ENCODE measurements at places on chromosomes 2 and 18.

DNA sequence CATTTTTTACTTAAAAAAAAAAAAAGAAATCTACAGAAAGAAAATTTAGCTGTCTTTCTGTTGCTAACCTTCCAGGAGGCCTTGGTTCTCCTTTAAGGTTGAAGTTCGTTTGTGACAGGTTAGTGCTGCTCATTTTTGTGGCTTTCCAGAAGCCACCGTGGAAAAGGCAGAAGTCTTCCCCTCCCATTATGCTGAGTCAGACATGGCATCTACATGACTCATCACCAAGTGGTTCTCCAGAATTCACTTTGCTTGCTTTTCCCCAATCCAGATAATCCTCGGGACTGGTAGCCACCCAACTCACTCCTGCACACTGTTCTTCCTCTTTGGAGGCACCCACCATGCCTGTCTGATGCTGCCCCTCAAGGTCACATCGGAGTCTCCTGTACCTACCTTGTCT lies 228.7 kb downstream of the PIK3C3 start:
- no peak for DNase-seq

DNA sequence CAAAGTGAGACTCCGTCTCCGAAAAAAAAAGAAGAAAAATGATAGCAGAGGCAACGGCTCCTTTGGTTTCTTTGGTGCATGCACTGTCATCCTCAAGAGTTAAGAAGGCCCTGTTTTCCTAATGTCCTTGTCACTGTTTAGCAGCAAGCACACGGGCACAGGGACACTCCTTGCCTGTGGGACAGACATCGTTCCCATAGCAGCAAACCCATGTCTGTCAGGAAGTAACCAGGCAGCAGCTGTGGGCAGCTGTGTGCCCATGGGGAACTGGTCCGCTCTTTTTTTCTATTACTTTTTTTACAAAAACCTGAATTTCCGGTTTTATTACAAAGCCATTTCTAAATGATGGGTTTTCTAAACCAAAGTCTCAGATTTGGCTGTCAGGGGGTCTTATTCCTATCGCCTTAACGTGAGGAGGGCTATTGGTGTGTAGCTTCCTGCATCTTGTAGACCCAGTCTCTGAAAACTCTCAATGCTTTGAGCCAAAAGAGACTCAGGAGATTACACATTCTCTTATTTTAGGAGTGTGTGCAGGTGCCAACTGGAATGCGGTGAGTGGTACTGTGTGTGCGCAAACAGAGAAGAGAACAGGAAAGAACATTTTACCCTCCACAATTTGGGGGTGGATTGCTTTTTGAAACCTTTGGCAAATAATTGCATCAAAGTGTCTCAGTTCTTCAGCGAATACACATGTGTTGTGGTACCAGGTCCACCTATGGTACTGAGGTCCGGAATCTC lies 109.6 kb downstream of the COLEC12 start:
- no peak for DNase-seq

GRCh38 chr18:47882641-47883040 lies 47.8 kb downstream of the SMAD2 start:
- DNase-seq: no peak

DNA sequence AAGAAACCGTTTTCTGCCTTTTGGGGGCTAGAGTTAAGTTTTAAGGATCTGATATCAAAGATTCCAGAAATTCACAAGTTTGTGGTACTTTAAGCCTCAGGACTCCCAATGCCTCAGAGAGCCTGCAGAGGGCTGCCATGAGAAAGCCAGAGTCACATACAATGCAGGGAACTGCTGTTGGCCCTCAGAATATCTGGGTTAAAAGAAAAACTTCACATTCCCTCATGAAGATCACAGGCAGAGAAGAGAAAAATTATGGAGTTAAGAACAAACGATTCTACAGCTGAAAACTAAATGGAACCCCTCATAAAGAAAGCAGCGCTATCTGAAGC lies 39.5 kb downstream of the HDAC4 start:
- DNase-seq: no peak

DNA sequence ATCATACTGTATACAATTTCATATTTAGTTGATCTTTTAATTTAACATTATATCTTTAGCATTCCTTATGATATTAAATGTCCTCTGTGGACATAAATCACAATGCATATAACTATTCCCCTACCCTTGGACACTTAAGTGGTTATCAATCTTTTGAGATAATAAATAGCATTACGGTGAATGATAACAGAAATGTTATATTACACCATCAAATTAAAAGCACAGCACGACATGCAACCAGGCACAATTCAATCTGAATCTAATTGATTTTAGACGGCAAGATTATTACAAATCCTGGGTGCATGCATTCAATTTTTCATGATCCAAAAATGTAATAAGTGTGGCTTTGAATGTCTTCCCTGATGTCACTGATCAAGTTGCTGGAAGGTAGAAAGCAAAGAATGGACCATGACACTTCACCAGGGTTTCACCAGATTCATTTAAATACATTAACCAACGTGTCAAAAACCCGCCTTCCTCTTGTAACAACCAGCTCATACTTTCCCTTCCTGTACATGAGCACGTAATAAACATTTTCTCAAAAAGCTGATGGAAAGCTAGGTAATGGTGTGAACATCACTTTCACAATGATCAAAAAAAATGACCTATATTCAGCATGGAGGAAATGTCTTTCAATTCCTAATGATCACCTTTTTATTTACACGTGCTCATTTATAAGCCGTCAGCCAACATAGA lies 513.7 kb upstream of the ID2 start:
- DNase-seq: no peak

- DNase-seq: no peak
These were observed 25.7 kb upstream of the CRIM1 start for GRCh38 chr2:36329746-36330472.

DNA sequence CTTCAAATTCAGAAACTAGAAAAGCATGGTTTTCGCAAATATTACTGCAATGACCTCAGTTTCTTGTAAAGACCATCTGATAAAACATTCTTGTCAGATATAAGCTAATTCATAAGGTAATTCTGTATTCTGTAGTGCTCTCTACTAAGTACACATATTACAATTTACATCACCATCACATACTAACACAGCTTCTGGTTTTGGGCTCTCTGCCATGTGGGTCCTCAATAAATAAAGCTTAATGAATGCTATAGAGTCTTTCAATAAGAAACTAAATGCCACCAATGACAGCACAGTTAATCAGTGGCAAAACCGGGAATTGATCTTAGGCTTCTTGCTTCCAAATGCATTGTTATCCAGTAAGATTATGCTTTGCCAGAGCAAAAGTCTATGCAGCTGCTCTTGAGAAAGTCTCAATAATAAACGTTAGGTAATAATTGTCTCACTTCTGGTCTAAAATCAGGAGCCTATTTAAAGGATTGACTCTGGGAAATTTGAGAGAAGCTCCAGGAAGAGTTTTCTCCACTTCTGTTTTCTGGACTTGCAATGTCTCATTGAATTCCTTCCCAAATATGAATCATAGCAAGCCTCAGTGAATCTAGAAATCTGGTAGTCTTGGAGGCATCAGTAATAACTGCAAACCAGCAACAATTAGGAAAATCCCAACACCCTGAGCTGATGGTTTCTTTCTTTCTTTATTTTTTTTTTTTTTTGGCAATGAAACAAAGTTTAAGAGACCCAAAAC lies 67.9 kb upstream of the RAPGEF4 start:
- no peak for DNase-seq

- no peak for DNase-seq
These were observed 35.0 kb downstream of the STAT4 start for GRCh38 chr2:191115804-191116203.

GRCh38 chr18:49601211-49601610 lies 39.4 kb downstream of the LIPG start:
- no peak for DNase-seq

DNA sequence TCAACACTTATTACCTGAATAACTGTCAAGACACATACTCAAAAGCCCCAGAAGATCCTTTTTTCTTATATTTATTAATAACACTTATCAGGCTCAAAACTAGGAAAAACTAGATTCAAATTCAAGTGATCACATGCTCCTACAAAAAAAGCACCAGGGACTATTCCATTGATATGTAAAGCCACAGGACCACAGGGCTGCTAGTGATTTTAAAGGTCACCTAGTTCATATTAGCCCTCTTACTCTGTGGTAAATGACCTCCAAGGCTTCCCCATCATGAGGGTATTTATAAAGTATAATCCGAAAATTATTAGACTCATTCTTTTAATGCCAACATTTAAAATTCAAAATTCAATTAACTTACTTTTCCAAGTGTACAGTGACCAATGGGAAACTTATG lies 52.5 kb downstream of the LRPPRC start:
- DNase-seq: no peak
